ENCODE measurements at places on chromosomes 2 and 18.

DNA sequence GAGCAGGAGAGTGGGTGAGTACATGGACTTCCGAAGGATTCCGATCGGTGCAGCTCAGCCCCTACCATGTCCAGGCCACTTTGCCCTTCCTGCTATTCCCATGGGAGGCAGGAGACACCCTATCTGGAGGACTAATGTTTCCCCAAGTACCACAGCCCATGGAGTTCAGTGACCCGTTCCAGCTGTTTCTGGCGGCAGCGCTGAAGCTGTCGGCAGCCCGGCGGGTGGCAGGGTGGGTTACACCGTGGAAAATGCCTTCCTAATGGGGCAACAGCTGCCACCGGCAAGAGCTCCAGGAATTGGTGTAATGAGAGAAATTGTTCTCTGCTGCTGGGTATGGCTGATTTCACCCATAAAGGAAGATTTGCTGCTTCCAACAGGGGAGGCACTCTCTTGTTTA is 98.3 kb downstream of the MYCN start:
- DNase-seq = no peak

DNA sequence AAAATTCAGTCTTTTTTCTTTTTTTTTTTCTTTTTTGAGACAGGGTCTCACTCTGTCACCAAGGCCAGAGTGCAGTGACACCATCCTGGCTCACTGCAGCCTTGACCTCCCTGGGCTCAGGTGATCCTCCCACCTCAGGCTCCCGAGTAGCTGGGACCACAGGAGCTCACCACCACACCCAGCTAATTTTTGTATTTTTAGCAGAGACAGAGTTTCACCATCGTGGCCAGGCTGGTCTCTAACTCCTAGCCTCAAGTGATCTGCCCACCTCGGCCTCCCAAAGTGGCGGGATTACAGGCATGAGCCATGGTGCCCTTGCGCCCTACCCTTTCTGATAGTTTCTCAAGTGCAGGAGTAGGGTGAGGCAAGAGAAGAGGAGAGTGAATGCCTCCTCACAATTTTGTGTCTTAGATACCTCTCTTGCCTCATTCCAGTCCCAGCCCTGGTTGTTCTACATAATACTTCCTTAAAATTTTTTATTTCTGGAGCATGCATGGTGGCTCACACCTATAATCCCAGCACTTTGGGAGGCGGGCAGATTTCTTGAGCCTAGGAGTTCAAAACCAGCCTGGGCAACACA is 68.2 kb upstream of the CAB39 start:
- DNase-seq = peak; percentile 32

DNA sequence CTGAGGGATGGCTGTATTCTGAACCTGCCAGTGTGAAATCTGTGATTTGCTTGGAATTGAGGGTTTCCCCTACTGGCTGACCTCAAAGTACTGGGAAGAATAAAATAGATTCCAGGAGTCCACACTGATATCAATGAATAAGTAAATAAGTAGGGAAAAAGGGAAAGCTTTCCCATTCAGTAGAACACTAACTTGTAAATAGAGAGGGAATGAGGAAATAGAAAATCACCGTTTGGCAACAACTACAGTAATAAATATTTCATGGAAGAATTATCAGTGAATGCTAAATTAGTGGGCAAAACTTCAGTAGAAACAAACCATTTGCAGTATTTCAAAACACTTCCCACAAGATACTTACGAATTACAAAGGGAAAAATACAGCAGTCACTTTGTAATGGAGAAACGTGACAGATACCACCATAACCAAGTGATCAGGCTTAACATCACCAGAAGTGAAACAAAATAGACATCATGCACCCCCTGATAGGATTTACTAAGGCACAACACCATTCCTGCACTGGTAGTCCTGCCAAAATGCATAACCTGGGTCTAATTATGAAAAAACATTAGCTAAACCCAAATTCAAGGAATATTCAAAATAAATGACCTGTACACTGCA is 88.5 kb downstream of the ICA1L start:
- no peak for DNase-seq

DNA sequence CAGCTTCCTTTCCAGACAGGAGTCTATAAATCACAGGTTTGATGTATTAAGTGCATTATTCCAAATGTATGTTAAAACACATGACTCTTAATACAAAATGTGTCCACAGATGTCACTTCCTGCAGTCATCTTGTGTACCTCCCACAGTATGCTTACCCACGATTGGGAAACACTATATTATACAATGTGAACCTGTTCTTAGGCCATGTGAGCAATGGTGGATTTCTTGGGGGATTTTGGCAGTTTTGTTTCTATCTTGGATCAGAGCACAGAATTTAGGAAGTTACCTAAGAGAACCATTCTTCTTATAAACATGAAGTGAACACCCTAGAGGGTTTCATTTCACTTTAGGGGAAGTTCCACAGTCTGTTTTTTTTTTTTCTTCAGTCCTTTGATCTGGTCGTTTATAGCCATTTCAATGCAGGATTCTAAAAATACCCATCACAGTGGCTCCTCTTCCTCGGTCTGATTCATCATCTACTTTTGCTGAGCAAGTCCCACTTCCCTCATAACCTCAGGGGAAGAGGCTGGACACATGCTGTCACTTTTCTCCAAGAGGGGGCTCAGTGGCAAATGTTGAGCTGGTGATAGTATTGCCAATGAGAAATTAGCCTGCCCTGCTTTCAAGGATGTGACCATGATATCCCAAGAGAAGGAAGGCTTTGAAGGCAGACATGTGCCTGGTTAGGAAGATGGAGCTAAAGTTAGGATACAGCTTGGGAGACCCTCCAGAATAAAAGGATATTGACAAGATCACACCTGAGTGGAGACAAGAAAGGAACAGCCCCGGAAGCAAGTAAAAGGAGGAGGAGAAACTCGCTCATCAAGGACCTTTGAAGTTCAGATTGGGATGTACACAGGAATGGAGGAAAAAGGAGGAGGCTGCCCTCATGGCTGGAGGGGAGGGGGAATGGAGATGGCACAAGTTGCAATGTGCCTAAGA is 22.6 kb downstream of the PLEK start:
- DNase-seq = no peak

DNA sequence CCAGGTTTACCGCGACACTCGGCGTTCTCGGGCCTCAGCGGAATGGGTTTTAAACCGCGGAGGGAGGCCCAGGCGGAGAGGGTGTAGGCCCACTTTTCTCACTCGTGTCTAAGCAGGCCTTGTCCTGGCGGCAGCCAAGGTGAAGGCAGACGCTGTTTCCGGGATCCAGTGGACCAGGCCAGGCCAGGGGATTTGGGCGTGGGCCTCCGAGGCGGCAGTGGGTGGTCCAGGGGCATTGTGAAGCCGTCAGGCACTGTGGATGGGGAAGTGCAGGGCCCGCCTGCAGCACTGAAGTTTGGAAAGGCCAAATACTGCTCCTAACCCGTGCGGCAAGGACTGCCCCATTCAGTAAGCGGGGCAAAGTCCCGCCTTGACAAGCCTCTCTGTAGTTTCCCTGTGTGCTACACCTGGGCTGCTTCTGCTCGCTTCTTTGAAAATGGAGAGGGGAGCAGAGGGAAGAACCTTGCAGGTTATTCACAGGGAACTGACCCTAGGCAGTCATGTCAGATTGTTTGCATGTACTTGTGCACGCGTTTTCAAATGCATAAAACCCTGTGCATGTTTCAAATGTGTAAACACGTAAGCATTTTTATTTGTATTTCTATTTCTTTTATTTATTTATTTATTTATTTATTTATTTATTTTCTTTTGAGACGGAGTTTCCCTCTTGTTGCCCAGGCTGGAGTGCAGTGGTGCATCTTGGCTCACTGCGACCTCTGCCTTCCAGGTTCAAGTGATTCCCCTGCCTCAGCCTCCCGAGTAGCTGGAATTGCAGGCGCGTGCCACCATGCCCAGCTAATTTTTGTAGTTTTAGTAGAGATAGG is 7.5 kb upstream of the DLX2 start:
- DNase-seq = no peak

DNA sequence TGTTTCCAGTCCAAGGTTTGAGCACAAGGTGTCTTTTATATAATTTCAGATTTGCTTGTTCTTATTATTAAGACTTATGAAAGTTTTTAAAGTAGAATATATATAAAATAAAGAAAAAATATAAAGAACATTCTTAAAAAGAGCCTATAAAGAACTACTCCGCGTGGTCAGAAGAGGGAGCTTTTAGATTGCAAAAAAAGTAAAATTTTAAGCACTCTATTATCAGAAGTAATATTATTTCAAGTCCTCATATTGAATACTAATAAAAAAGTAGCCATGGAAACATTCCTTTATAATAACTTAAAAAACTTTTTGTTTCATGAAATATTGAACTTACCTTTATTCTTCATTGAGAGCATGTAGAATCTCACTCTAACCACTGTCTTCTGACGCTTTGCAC is 51.4 kb downstream of the LINC00305 start:
- DNase-seq = no peak

DNA sequence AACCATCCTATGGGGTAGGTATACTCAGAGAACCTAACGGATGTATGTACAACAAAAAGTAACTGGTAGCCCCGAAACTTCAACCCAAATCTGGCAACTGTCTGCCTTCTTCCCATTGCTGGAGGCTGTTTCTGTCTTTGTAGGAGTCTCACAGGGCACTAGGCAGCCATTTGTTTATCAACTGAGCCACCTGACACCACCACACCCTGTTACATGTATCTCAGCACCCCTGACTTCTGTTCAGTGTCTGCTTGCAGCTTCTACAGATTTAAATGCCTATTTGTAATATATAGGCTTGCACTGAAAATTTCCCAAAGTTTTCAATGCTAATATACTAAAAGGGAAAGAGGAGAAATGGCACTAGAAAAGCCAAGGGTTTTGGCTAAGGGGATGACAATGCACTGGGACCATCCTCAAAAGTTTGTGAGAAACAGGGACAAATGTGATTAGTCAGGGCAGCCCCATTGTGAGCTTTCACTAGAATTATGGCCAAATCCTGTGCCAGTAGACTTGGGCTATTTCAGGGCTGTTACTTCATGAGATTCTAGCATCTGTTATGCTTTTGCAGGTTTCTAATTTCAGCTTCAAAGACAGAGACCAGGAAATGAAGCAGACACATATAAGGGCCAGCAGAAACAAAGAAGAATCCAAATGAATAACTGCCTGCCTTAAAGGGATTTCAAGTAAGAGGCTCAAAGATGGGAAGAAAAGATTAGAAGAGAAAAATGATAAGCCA is 103.3 kb downstream of the MYO5B start:
- DNase-seq = no peak

- no peak for DNase-seq
Measured at GRCh38 chr2:65177751-65178442, 48.0 kb upstream of the RAB1A start.

DNA sequence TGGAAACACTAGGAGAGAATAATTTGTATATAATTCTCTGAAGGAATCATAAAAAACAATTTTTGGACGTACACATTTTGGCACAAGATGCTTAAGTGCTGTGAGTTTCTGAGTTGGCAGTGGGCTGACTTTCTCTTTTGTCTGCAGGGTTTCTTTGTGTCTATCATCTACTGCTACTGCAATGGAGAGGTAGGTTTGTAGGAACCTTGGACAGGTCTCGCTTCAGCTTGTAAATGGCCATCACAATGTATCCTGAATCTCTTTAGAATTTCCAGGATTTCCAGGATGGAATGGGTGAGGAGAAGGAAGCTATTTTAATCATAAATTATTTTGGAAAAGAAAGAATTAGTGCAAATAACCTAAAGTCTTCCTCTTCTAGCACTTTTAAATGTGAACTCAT is 83.9 kb downstream of the PTH2R start:
- DNase-seq = no peak

DNA sequence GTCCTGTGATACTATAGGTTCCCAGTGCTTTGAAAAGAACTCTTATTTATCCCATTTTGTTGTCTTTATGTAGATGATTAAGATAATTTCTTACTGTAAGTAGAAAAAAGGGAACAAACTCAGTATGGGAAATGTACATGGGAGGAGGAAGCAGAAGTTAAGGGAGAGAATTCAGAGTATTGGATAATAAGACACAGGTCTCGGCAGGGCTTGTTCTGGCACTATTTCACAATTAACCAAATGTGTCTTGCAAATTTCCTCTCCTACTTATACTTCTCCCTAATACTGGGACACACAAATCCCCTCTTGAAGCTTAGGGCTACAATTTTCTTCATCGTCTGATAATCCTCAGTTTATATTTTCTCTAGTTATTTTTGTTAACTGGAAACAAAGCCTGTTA is 744.0 kb downstream of the ADCYAP1 start:
- no peak for DNase-seq

DNA sequence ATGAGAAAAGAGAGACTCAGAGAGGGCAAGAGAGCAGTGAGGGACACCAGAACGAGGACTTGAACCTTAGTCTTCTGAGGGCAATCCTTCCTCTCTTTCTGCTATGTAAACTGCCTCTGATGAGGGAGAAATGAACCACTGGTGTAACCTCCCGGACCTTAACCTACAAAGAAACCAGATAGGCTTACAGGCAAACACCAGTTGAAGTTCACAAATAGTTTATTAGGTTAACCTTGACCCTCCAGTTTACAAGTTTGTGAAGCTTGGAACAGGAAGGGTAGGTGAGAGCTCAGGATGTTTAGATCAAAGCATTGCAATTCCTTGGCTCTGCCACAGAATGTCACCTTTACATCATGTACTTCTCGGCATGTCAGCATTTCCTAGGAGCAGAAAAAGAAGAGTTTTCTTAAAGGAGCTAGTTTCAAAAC is 486.4 kb upstream of the SPRED2 start:
- DNase-seq = no peak

DNA sequence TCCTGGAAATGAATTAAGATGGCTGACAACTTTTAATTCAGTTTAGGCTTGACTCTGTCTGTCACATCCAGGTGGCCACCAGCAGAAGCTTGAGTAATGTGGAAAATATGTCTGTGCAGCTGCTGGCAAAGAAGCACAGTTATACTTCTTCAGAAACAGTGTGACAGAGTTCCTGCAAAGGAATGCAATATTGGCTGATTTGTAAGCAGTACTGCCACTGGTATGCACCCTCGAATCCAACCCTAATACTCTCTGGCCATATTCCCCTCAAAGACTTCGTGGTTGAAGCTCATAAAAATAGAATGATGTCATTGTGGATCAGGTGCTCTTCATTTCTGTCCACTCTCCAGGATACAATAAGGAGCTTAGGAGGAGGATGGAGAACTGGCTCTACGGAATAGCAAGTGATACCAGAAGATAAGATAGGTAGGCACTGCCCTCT is 86.2 kb downstream of the METTL8 start:
- no peak for DNase-seq

- no peak for DNase-seq
Measured at GRCh38 chr18:58231930-58232329, 187.9 kb downstream of the NEDD4L start.

GRCh38 chr2:232668805-232669444 is 28.2 kb upstream of the GIGYF2 start:
- no peak for DNase-seq
